ENCODE measurements at places on chromosomes 3 and 15. TPM values are rescaled to one million over a fixed set of nuclear protein-coding genes. Genes with fewer than 3 reads are reported as not detected.

The CCDC33 gene
- 7.0 TPM for total RNA-seq

The ACKR2 gene
- total RNA-seq: not detected

The GP5 gene
- not detected for total RNA-seq

The CDCP1 gene
- total RNA-seq: 9.5 TPM

The NLGN1 gene
- not detected for total RNA-seq

The CPLX3 gene
- total RNA-seq: 0.07 TPM

The DENND6A gene
- 9.3 TPM for total RNA-seq

The SMARCC1 gene
- total RNA-seq: 20.7 TPM

The GPR171 gene
- not detected for total RNA-seq

The QRICH1 gene
- 45.8 TPM for total RNA-seq

The ABI3BP gene
- total RNA-seq: 1.2 TPM

The POLQ gene
- total RNA-seq: 6.3 TPM

The INSYN1 gene
- 2.2 TPM for total RNA-seq

The ACTR8 gene
- total RNA-seq: 15.9 TPM

The IL17RD gene
- total RNA-seq: 1.8 TPM

The RHOV gene
- total RNA-seq: 5.1 TPM

The MAP6D1 gene
- 7.8 TPM for total RNA-seq

The AGBL1 gene
- total RNA-seq: not detected

The NR2E3 gene
- total RNA-seq: not detected

The CLSTN2 gene
- 0.02 TPM for total RNA-seq

The DGKG gene
- 7.6 TPM for total RNA-seq

The ASB14 gene
- not detected for total RNA-seq

The SERPINI2 gene
- not detected for total RNA-seq

The COLQ gene
- 0.80 TPM for total RNA-seq

The CNTN4 gene
- total RNA-seq: not detected

The SI gene
- not detected for total RNA-seq

The CACNA2D3 gene
- total RNA-seq: 0.07 TPM

The SHF gene
- 0.89 TPM for total RNA-seq

The ZNF654 gene
- 3.7 TPM for total RNA-seq

The GOLGA8G gene
- not detected for total RNA-seq

The CTXND1 gene
- total RNA-seq: not detected

The GOLGA6L9 gene
- total RNA-seq: 3.0 TPM

The TMEM40 gene
- 0.81 TPM for total RNA-seq

The IDH3A gene
- 91.4 TPM for total RNA-seq

The GXYLT2 gene
- 3.5 TPM for total RNA-seq

The DNAH12 gene
- total RNA-seq: not detected

The GRM7 gene
- not detected for total RNA-seq

The UTS2B gene
- 0.22 TPM for total RNA-seq

The GOLGA8S gene
- total RNA-seq: 0.12 TPM

The TM4SF1 gene
- 1,846 TPM for total RNA-seq

The C3orf20 gene
- not detected for total RNA-seq

The GRAMD2A gene
- total RNA-seq: not detected

The SELENOT gene
- total RNA-seq: 94.0 TPM
